ENCODE measurements at places on chromosomes 2 and 18.

GRCh38 chr2:200171731-200172482 lies 134.6 kb upstream of the SPATS2L start:
- no peak for DNase-seq

DNA sequence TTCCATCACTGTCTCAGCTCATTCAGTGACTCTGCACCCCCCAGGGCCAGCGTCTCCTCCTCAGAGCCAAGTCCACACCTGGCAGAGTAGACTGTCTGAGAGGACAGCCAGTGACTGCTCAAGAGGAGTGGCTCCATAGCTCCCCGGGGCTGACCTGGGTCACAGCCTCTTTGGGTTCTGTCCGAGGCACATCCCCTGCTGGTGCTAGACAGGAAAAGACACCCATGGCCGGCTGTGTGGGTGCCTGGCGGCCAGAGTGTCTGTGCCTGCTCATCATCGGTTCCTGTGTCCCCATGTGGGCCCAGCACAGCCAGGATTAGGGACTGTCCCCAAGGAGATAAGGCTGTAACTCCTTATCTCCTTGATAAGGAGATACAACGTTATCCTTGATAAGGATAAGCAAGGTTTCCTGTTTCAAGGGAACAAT lies 3.5 kb upstream of the CROCC2 start:
- DNase-seq: no peak

GRCh38 chr2:217652761-217653639 lies 349.8 kb downstream of the TNS1 start:
- DNase-seq: no peak

DNA sequence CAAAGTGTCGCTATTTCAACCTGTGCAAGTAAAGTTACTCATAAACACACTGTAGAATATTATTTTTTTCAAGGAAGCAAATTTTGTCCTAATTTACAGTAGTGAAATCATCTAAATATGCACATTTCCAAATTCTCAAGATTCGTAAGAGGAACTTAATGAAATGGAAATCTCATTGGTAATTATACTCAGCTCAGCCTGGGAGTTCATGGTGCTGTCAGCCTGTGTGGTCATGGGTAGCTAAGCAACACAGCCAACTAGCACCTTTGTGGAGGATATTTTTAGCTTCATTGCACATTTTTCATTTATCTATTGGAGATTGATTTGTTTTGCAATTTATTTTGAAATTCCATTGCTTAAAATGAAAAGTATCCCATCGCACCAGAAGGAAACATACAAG lies 975.7 kb upstream of the ZEB2 start:
- DNase-seq: no peak

DNA sequence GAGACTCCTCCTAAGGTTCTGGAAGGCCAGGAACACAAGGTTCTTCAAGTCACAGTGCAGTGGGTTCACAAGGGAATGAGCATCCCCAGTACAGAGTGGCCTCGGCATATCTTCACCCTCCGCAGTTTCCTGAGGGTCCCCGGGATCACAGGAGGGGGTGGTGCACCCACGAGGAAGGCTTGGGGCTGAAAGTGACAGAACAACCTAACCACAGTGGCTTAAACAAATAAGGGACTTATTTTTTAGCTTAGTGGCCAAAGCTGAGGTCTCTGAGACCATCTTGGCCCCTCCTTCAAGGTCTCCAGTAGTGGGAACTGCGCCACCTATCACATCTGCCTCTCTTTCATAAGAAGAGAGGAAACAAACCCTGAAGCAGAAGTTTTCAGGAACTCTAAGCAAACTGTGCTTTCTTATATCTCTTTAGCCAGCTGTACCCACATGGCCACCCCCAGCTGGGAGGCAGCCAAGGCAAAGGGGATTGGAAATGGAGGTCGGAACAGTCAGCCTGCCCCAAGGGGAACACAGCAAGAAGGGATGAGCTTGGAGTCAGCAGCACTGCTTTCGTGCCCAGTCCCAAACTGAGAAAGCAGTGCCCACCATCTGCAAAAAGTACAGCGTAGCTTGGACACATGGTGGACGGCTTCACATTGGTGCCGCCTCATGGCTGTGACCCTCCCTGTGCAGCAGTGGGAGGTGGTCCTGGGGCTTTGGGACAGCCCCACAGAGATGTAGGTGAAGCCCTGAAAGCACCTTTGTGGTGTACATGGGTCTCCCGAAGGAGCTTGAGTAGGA lies 260.0 kb upstream of the ID2 start:
- DNase-seq: no peak

- no peak for DNase-seq
Measured at GRCh38 chr18:52829876-52830405, 489.9 kb downstream of the DCC start.

DNA sequence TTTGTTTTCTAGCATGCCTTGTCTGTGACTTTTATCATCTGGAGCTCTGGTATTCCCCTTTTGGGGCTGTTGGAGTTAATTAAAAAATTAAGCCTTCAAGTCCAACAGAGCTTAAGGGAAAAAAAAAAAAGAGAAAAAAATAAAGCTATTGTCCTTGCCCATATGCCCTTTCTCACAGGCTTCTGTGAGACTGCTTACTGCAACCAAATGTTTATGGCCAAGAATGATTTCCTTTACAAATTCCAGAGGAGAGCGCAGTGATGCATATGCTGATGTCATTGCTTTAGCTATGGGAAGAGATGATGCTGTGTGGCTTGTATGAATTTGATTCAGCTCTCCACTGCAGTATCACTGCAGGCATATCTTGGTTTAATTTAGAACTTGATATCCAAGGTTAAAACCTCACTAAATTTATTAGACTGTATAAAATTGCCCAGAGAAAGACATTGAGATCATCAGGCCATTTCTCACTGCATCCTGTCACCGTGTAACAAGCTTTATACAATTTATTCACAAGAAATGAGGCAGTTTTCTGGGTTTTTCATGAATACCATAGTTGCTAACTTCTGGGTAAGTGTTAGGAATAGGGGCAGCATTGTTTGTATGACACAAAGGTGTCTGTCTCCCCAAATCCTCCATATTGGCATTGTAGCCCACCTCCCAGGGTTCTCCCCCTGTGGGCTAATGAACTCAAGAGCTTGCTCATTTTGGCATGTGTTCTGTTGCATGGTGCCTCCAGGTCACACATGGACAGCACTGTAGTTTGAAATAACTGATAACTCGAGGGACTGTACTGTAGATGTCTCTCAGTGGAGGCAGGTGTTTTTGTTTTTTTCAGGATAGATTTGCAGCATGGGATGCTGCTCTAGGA lies 85.0 kb downstream of the TANC1 start:
- no peak for DNase-seq

- no peak for DNase-seq
Measured at GRCh38 chr2:18771212-18771611, 181.8 kb upstream of the NT5C1B start.

DNA sequence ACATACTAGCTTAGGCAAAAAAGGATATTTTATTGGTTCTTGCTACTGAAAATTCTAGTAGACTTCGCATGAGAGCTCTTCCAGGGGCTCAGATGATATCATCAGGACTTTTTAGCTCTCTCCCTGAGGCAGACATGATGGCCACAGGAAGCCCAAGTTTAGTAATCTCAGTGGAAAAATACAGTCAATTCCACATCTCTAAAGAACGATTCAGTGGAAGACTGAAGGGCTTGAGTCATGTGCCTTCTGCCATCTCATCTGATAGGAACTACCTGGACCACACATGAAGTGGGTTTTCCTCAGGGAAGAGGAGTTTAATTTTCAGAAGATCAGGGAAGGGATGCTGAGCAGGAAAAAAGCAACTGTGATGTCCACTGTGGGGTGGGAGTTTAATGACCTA lies 117.3 kb downstream of the TTC27 start:
- DNase-seq: no peak

DNA sequence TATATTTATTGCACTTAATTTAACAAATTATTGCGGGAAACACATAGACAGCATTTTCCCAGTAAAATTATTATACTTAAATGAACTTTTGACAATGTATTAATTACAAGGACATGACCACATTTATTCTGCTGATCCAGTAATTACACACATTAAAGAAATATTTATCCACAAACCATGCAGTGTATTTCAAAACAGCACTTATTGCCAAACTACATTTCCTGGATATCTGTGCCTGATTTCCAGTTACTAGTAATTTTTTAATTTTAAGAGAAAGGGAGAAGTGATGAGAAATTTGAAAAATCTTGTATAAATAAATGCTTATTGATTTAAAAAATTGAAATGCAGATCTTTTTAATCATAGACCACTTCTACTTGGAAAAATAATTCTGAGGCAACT lies 1458.7 kb upstream of the ACVR2A start:
- no peak for DNase-seq

GRCh38 chr2:171004363-171004762 lies 75.3 kb downstream of the GORASP2 start:
- DNase-seq: no peak

DNA sequence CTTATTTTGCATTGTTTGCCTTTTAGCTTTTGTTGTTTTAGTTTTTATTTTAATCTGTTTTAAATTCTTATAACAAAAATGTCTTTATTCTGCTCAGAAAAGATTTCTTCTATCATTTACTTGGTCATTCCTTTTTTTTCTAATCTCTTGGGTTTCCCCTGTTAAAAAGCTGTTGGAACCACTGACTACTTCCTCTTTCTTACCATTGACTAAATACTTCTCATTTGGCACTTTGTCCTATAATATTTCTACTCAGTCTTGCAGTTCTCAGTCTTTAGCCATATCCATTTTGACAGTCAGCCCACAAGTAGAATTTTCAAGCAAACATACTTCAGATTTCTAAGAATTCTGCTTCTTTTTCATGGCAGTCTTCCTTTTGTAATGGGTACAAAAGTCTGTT lies 567.2 kb downstream of the SATB2 start:
- DNase-seq: no peak

All from stimulated activated CD8-positive, alpha-beta memory T cell treated with anti-CD3 and anti-CD28 coated beads, Interleukin-7, amount 100 ng/mL, for 1 hour (primary cell).